ENCODE measurements at places on chromosomes 11 and 22. TPM values are rescaled to one million over a fixed set of nuclear protein-coding genes. Genes with fewer than 3 reads are reported as not detected.

The CDKN1C gene
- total RNA-seq: 30.1 TPM

The CLCF1 gene
- 10.0 TPM for total RNA-seq

The TMPRSS5 gene
- 0.32 TPM for total RNA-seq

The TMA7B gene
- not detected for total RNA-seq

The GUCY1A2 gene
- 0.40 TPM for total RNA-seq

The OR5D13 gene
- total RNA-seq: not detected

The ADAMTS8 gene
- 3.8 TPM for total RNA-seq

The APOL6 gene
- total RNA-seq: 11.6 TPM

The NLRP14 gene
- total RNA-seq: under 0.01 TPM

The NPAS4 gene
- not detected for total RNA-seq

The DGKZ gene
- 42.9 TPM for total RNA-seq

The BIK gene
- not detected for total RNA-seq

The MDK gene
- total RNA-seq: 505 TPM

The GDPD4 gene
- total RNA-seq: not detected

The CD6 gene
- not detected for total RNA-seq

The DLG2 gene
- 1.6 TPM for total RNA-seq

The FAM111A gene
- total RNA-seq: 19.2 TPM

The C11orf65 gene
- 1.0 TPM for total RNA-seq

The F2 gene
- total RNA-seq: not detected

The OR51I1 gene
- total RNA-seq: not detected

The SMIM35 gene
- total RNA-seq: not detected

The B4GALNT4 gene
- 50.0 TPM for total RNA-seq

The EXPH5 gene
- total RNA-seq: 1.7 TPM

The OVCH2 gene
- not detected for total RNA-seq

The KCNJ4 gene
- not detected for total RNA-seq

The CTSW gene
- total RNA-seq: not detected

The POGLUT3 gene
- total RNA-seq: 43.6 TPM

The MS4A3 gene
- not detected for total RNA-seq

The UFD1 gene
- 31.2 TPM for total RNA-seq

The AQP11 gene
- total RNA-seq: 0.65 TPM

The IFITM2 gene
- total RNA-seq: 518 TPM

The TIGD3 gene
- total RNA-seq: not detected

The OR5B21 gene
- not detected for total RNA-seq

The NXPE2 gene
- total RNA-seq: not detected

The CBX7 gene
- total RNA-seq: 1.0 TPM

The ACTN3 gene
- total RNA-seq: not detected

The NAALADL1 gene
- total RNA-seq: 38.9 TPM

The KRTAP5-9 gene
- not detected for total RNA-seq

The CNGA4 gene
- total RNA-seq: 0.16 TPM

The GRAP2 gene
- not detected for total RNA-seq

The MAP6 gene
- 0.72 TPM for total RNA-seq

The KCNK4 gene
- total RNA-seq: not detected

The OSBP gene
- 20.7 TPM for total RNA-seq

The TRIM48 gene
- total RNA-seq: not detected

The KIRREL3 gene
- total RNA-seq: not detected

The MMP20 gene
- not detected for total RNA-seq

The TP53I11 gene
- total RNA-seq: 58.2 TPM

The RAG1 gene
- 1.2 TPM for total RNA-seq

Data from epithelial cell of alveolus of lung (primary cell).